CD4-positive, CD25-positive, alpha-beta regulatory T cell (primary cell): ENCODE measurements at places on chromosomes 13 and 19. TPM values are rescaled to one million over a fixed set of nuclear protein-coding genes. Genes with fewer than 3 reads are reported as not detected.

Gene PLPPR2
- total RNA-seq: 10.4 TPM

Gene WDR88
- not detected for total RNA-seq

Gene PDCD2L
- 9.0 TPM for total RNA-seq

Gene DOCK9
- 75.0 TPM for total RNA-seq

Gene TMEM272
- 3.3 TPM for total RNA-seq

Gene INAFM1
- 11.0 TPM for total RNA-seq

Gene TEKTIP1
- 10.9 TPM for total RNA-seq

Gene POU2F2
- total RNA-seq: 48.9 TPM

Gene ENOX1
- total RNA-seq: not detected

Gene GPR18
- total RNA-seq: 8.6 TPM

Gene TEX29
- not detected for total RNA-seq

Gene SOX1
- not detected for total RNA-seq

Gene STRN4
- 121 TPM for total RNA-seq

Gene ZSCAN5B
- not detected for total RNA-seq
